ENCODE measurements at places on chromosomes 7 and 10. TPM values are rescaled to one million over a fixed set of nuclear protein-coding genes. Genes with fewer than 3 reads are reported as not detected.

Gene MYL7
- not detected for total RNA-seq

Gene UBE3C
- 125 TPM for total RNA-seq

Gene RGS10
- total RNA-seq = 38.9 TPM

Gene CYP2E1
- total RNA-seq = 0.89 TPM

Gene ADAP1
- 8.1 TPM for total RNA-seq

Gene GPC2
- total RNA-seq = 6.0 TPM

Gene PRKRIP1
- total RNA-seq = 19.0 TPM

Gene EFCAB10
- total RNA-seq = not detected

Gene SFTPA1
- total RNA-seq = not detected
